Inflammatory macrophage treated with lipopolysaccharide for 1 hour (primary cell): ENCODE measurements at places on chromosomes 1 and 21.

DNA sequence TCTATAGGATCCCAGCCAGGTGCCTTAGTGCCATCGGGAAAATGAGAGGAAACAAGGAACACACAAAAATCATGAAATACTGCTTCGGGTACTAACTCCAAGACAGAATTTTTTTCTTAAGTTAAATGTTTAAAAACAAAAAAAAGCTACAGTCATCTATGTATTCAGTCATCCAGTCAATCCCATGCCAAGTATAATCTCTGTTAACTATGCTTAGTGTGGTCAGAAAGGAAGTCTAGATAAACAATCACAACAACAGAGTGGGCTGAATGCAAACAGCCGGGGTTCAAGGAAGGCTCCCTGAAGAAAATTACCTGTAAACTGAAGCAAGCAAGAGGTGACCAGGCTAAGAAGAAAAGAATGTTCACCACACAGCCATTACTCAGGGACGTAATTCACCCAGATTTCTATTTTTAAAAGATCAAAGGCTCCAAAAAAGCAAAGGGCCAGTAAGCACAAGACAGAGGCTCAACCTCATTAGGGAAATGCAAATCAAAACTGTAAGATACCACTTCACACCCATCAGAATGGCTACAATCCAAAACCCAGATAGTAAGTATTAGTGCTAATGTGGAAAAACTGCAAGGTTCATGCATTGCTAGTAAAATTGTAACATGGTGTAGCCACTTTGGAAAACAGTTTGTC, 53.0 kb downstream of the RERE start:
- DNase-seq, result no peak

DNA sequence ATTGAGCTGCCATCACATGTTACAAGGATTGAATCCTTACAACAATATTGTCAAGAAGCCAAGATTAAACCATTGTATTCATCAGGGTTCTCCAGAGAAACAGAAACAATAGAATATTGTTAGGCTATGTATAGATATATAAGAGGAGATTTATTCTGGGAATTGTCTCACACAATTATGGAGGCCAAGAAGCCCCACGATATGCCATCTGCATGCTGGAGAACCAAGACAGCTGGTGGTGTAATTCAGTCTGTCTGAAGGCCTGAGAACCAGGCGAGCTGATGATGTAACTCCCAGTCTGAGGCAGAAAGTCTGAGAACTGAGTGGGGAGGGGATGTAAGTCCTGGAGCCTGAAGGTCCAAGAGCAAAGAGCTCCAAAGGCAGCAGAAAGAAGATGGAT, 14.5 kb upstream of the TTF2 start:
- DNase-seq, result no peak

DNA sequence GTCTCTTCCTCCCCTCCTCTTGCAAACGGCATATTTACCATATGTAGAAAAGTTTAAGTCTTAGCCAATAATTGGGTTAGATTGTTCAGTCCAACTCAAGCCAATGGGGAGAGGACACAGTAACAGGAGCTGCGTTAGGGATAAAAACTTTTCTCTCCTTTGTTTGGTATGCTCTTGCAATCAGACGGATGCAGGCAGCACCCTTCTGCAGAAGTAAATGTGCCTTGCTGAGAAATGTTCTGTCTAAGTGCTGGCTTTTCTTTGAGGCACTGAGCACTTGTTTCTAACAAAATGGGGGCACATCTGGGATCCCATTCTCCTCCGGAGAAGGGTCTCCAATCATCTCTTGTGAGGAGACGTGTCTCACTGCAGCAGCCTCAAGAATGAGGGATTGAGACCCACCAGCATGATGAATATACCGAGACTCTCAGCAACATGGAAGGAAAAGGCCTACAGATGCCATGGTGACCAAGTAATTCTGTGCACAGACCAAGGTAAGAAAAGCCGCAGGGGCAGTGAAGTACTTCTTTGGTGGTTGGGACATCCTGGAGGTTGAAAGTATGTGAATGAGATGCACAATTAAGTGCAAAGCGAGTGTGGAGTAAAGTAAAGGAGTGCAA, 20.7 kb upstream of the GNG4 start:
- no peak for DNase-seq

- no peak for DNase-seq
These were observed 24.6 kb downstream of the HMGN2 start for GRCh38 chr1:26496861-26497260.

GRCh38 chr1:26828411-26828991, 2.0 kb downstream of the ZDHHC18 start:
- DNase-seq, result peak; percentile 73

DNA sequence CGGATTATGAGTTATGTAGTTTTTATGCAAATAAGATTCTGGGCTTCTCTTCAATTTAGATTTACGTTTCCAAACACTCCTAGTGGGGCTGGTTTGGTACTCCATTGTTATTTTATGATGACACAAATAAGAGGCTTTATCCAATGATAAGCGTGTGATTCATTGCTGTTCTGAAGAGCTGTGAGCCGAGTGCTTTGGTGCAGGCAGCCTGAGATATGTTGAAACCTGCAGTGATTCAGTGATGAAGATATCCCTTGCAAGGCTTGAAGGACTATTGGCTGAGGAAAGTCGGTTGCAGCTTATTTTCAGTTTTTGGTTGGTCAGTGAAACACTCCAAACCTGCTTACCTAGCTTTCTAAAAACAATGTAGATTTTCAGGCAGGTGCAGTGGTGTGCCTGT, 112.2 kb downstream of the RYR2 start:
- no peak for DNase-seq

DNA sequence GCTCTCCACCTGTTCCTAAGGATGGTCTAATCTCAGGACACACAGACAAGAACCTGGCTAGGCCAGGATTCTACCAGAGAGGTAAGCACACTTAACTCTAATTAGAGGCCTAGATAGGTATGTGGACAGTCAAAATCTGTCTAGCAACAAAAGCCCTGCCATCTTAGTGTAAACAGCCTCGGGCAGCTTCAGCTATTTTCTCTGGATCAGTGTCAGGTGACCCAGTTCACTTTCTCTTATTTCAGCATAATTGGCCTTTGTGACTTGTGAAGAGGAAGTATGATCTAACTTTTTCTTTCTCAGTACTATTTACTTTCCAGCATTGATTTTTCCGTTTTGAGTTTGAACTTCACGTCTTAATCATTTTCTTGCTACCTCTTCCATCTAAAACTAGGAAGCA, 217.7 kb downstream of the CRB1 start:
- DNase-seq, result peak; percentile 7

GRCh38 chr1:157971769-157972168, 21.7 kb upstream of the KIRREL1 start:
- peak; percentile 29 for DNase-seq

GRCh38 chr1:30872033-30872947, 36.3 kb downstream of the SDC3 start:
- peak; percentile 75 for DNase-seq

- no peak for DNase-seq
These were observed 23.7 kb downstream of the UROD start for GRCh38 chr1:45035631-45036301.

DNA sequence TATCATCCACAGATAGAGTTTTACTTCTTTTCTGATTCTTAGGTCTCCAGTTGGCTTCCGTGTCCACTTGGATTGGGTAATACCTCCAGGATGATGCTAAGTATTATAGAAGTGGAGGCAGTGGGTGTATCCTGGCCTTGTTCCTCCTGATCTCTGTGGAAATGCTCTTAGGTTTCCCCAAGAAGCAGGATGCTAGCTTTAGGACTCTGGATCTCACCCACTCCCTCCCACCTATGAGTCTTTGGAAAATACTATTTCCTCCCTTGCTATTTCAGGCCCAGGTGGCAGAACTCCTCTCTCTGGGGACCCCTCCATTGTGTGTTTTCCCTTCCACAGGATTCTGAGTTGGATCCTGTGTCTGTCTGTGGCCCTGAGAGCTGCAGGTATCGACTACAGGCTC, 86.7 kb downstream of the SIM2 start:
- no peak for DNase-seq

- no peak for DNase-seq
These were observed 10.9 kb downstream of the RD3 start for GRCh38 chr1:211480941-211481545.

DNA sequence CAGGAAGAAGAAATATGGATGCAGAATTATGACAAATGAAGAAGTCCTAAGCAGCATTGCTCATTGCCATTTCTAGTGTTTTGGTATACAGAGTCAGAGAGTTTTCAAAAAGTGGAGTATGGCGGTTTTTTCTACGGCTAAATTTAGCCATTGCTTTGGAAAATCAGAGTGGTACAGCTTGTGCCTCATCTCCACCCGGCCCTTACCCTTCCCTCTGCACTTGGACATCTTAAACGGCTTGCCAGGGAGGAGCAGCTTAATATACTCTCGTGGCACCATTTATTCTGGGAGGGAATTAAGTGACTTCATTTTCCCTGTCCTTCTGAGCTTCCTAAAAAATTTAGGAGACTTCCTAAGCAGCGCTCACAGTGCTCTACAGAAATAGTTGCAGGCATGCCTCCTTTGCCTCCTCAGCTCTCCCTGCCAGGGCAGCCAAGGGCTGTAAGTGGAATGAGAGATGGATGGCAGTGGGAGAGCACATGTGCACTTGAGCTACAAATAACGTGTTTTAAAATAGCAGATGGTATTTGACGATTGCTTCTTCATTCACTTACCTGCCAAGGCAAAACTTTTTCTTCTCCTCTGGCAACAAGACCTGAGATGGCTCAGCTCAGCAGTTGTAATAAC, 51.5 kb upstream of the VAMP3 start:
- DNase-seq, result no peak

- no peak for DNase-seq
These were observed 112.2 kb downstream of the MAP3K21 start for GRCh38 chr1:233439721-233440120.

DNA sequence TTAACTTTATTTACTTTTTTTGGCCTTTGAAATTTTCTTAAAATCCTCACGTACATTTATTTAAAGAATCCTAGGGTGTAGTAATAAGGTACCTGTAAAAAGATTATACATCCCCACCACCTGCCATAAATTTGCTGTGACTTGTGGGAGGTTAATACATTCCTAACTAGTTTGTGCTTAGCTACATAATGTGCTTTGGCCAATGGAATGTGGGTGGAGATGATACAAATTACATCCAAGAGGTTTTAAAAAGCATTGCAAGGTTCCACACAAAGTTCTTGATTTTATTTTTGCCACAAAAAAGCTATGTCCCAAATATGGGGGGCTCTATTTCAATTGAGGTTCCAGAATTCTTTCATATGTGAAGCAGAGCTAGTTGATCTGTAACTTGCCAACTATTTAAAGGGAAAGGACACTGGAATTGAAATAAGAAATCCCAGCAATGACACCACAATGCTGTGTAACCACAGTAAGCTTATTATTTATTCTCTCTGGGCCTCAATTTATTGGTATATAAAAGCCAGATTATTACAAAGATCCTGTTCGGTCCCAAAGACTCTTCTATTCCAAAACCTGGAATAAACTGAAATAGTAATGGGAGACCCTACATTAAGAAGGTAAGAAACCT, 15.7 kb downstream of the ASPM start:
- DNase-seq, result no peak

GRCh38 chr21:38384238-38384560, 114.1 kb downstream of the ERG start:
- no peak for DNase-seq

DNA sequence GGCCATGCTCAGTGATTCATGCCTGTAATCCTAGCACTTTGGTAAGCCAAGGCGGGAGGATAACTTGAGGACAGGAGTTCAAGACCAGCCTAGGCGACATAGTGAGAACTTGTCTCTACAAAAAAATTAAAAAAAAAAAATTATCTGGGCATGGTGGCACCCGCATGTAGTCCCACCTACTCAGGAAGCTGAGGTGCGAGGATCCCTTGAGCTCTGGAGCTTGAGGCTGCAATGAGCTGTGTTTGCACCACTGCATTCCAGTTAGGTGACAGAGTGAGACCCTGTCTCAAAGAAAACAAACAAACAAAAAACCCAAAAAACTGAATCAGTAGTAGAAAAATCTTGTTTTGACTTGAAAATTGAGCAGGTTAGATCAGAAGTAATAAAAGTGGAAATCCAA, 67.1 kb upstream of the IPO9 start:
- no peak for DNase-seq

GRCh38 chr1:100718581-100718980, 961 bp upstream of the VCAM1 start:
- DNase-seq, result peak; percentile 51

GRCh38 chr21:31363720-31364119, 19.7 kb upstream of the TIAM1 start:
- no peak for DNase-seq

GRCh38 chr1:103220631-103221041, 112.3 kb upstream of the COL11A1 start:
- DNase-seq, result no peak

DNA sequence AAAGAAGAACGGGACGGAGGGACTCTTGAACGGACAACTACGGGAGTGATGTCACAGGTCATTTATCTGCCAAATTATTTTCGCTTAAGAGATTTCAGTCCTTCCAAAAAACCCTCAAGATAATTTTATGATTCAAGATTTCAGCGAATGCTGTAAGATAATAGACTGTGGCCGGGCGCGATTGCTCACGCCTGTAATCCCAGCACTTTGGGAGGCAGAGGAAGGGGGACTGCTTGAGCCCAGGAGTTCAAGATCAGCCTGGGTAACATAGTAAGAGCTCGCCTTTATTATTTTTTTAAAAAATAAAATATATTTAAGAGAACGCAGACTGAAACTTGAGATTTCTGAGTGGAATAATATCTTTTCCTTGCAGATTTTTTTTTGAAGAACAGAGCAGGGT, 609 bp downstream of the RWDD2B start:
- peak; percentile 13 for DNase-seq

DNA sequence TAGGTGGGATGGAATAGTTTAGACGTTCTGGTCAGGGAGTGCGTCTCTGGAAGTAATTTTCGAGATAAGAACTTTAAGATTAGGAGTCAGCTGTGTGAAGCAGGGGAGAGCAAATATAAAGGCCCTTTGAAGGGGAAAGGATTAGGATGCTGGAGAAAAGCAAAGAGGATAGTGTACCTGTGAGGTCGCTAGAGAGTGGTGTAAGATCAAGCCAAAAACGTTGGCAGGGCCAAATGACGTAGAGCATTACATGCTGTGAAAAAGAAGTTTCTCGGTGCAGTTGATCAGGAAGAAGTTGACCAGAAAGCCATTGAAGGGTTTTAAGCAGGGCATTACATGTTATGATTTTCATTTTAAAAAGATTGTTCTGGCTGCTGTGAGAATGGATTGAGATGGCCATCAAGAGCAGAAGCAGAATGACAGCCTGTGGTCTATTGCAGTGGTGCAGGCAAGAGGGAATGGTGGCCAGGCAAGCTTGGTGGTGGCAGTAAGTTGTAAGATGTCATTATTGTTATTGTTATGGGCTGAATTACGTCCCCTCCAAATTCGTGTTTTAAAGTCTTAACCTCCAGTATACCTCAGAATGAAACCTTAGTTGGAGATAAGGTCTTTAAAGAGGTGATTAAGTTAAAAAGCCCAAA, 113.6 kb upstream of the KIF26B start:
- DNase-seq, result no peak

DNA sequence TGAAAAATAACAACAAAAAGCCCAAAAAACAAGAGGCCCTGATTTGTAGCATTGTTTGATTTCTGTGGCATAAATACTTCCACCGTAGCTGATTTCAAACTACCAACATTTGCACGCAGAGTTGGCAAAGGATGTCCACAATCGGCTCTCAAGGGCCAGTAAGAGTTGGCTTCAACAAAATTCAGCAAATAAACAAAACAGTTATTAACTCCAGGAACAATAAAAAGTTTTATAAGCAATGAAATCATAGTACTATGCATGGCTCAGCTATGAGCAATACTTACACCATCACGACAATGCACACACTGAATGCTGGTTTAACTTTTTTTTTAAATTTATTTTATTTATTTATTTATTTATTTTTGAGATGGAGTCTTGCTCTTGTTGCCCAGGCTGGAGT, 8.7 kb upstream of the COX20 start:
- no peak for DNase-seq

GRCh38 chr1:45608175-45609156, 15.4 kb downstream of the CCDC17 start:
- DNase-seq, result peak; percentile 20
